Stomach (tissue), 19 donors: ENCODE measurements at places on chromosomes 16 and 17. TPM values are rescaled to one million over a fixed set of nuclear protein-coding genes. Genes with fewer than 3 reads are reported as not detected.

- DNase-seq: no peak
Measured at GRCh38 chr16:2175454-2175853, 19.9 kb downstream of the TRAF7 start.

Gene CDH15
- not detected for total RNA-seq

- DNase-seq: peak; percentile 74
Measured at GRCh38 chr16:30010844-30011713, at the start of gene DOC2A. Gene DOC2A, minus strand, starts transcription at chr16:30011027. Its CDS starts 805 bp downstream, at chr16:30010222.

Gene ICAM2
- not detected for total RNA-seq

DNA sequence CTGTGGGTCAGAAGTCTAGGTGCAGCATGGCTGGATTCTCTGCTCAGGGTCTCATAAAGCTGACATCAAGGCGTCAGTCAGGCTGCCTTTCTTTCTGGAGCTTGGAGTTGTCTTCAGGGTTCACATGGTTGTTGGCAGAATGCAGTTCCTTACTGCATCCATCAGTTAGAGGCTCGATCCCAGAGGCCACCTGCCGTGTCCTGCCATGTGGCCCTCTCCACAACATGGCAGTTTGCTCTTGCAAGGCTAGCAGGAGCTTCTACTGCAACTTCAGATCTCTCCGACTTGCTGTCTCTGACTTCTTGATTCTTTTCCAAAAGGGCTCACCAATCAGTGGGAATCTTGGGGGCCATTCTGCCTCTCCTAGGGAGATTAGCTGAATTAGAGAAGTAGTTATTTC lies 11.9 kb downstream of the PITPNC1 start:
- no peak for DNase-seq

DNA sequence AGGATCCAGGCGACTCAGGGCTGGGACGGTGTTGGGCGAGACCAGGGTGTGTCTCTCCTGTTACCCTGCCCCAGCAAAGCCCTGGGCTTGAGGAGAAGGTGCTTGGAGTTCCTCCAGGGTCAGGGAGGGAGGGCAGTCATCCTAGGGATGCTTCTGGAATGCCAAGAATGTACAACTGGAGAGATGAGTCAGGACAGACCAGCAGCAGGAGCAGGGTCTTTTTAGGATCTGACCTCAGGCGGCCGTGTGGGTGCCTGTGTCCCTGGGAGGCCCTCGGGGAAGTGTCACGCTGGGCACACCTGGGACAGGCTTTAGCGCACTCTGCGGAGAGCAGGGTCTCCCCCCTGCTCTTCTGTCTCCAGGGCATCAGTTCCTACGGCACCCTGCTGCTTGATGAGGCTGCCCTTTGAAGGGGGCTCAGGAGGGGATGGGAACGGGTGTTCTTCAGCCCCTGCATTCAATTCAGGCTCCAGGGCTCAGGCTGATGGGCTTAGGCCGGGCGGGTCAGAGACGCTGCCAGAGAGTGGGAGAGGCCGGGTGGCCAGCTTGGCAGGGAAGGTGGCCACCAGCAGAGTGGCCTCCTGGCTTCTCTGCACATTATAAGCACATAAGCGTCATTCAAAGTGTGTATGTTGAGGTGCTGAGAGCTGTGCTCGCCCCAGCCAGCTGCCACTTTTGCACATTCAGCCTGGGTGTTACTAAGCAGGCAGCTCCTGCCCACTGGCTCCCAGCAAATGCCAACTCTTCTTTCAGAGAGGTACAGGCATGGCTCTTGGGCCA lies 8.4 kb upstream of the MTSS2 start:
- no peak for DNase-seq

DNA sequence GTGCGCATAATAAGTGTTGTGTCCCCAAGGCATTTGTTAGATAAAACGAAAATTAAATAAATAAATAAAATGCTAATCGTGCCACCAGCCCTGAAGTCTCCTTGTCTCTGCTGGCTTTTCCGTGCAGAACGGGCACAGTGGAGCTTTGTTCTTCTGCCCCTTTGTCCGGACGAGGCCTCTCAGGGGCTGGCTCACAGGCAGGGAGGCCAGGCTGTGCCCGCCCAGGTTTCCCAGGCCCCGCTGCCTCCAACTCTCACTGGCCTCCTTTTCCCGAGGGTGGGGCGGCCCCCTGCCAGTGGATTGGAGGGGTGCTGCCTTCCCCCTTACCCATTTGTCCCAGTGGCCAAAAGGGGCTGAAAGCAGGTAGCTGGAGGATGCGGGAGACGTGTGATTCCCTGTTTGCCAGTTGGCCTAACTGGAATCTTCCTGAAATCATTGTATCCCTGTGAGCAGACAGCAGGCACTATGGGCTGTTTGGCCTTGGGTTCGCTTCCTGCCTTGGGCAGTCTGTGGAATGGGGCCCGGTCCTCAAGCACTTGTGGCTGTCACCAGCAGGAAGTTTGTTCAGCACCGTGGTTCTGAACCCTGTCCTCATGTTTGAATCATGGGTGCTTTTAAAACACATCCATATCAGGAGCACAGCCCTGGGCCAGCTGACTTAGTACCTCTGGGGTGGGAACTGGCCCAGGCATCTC lies 64.4 kb downstream of the KSR1 start:
- DNase-seq: peak; percentile 79

DNA sequence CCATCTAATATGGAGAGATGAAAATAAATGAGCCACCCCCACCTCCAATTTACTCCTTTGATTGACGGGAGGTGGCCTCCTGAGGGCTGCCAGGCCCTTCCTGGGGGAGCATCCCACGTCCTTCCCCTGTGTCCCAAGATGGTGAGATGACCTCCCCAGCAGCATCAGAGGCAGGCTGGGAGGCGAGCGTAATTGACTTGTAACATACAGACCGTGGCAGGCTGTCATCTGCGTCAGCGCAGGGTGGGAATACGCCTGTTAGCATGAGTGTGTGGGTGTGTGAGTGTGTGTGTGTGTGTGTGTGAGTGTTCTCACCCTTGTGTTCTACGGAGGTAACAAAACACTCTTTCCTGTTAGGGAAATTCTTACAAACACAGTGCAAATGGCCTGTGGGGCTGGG lies 156.9 kb upstream of the CIBAR2 start:
- no peak for DNase-seq

- peak; percentile 91 for DNase-seq
Measured at GRCh38 chr17:40071313-40072039, 8.7 kb downstream of the THRA start.
